Activated CD4-positive, alpha-beta T cell treated with anti-CD3 and anti-CD28 coated beads, Interleukin-2, amount 50 U/mL, for 4 hours (primary cell): ENCODE measurements at places on chromosomes 7 and 10.

GRCh38 chr7:16913643-16914042, 31.9 kb upstream of the AGR3 start:
- DNase-seq, result no peak

GRCh38 chr10:108894402-108895301, 1028.7 kb downstream of the XPNPEP1 start:
- DNase-seq, result no peak

DNA sequence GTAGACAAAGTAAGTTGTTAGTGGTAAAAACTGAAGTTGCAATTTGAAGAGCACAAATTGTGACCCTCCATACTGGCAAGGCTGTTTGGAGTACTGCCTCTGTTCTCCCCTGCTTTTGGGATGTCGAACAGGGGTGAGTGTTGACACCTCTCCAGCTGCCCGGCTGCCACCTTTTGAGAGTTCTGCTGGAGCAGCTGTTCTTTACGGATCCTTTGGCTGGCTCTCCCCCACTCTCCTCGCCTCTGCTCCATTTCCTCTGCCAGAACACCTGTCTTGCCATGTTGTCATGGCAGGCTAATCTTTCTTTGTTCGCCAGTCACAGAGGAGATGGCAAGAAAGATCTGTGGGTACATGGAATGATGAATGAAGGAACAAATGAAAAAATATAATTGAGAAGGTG, 34.9 kb downstream of the INSYN2A start:
- no peak for DNase-seq

DNA sequence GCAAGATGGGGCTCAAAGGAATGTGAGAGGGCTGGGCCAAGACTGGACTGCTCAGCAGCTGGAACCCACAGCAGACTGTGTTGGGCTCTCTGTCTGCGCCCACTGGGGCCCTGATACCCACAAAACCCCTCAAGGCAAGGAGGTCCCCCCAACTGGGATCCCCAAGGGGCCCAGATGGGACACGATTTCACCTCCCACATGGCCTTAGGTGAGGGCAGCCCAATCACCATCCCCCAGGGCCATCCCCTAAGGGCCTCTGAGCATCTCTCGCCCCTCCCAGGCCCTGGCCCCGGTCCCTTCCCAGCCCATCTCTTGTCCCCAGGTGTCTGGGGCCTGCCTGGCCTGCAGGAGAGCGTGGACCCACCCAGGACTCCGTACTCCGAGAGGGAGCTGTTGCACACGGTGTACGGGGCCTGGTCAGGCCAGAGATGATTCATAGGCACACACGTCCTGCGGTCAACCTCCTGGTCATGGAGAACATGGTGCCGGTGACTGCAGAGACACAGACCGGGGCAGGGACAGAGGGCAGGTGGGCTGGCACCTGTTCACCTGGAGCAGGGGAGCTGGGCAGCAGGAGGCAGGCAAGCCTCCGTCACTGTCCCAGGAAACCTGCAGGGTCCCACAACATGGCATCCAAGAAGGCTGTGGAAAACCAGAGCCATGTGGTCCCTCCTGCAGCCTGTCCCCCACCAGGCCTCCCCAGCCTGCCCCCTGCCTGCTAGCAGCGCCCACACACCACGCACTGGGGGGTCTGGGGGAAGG, 21.6 kb downstream of the OGDHL start:
- DNase-seq, result no peak

DNA sequence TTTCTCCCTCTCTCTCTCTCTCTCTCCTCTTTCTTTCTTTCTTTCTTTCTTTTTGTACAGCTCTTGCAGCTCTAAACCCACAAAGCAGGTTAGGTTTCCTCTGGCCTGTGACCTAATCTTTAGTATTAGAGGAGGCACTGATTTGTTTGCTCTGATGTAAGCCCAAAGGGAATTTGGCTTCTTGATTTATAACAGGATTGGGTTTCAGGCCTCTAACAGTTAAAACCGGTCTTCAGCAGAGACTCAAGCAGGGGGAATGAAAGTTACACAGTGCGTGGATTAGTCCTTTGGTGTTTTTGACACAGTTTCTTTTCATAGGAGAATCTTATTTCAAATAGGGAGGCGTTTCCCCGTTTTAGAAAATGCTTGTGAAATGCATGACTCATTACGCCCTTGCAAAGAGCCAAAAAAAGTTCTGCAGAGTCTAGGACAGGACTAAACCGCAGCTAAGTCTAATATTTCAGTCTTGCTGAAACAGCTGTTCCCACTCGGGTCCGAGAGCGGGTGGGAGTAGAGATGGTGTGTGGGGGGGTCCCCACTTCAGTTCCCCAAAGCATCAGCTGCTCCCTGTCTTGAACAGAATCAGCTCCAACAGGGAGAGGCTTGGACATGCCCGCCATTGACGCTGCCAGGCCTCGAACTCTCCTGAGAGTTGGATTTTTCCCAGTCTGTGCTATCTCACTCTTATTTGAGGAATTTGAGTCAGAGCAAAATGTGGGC, 296.5 kb upstream of the PITRM1 start:
- no peak for DNase-seq

- no peak for DNase-seq
Measured at GRCh38 chr10:74262856-74263255, 111.8 kb downstream of the ADK start.

GRCh38 chr10:12921163-12921562, 80.3 kb downstream of the CCDC3 start:
- no peak for DNase-seq

GRCh38 chr7:1367501-1368183, 91.6 kb downstream of the MICALL2 start:
- no peak for DNase-seq

- no peak for DNase-seq
Measured at GRCh38 chr7:148142660-148143248, 447.8 kb upstream of the C7orf33 start.

DNA sequence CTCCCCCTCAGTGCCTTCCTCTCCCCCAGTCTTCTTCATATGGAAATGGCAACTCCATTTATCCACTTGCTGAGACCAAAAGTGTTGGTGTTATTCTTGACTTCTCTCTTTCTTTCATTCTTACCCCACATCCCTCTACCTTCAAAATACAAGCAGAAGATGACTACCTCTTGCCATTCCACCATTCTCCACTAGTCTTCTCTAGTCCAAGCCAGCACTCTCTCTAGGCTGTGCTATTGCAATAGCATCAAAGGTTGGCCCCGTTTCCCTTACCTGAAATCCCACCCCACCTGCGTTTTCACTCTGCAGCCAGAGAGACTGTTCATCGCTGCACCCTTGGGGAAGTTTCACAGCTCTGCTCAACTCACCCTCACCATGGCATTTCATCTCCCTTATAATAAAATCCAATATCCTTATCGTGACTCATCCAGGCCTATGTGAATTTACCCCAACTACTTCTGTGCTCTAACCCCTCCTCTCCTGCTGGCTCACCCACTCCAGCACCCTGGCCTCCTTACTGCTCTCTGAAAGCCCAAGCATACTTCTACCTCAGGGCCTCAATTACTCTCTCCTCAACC, 109.1 kb downstream of the LSM5 start:
- no peak for DNase-seq
